ENCODE measurements at places on chromosomes 1 and 21.

DNA sequence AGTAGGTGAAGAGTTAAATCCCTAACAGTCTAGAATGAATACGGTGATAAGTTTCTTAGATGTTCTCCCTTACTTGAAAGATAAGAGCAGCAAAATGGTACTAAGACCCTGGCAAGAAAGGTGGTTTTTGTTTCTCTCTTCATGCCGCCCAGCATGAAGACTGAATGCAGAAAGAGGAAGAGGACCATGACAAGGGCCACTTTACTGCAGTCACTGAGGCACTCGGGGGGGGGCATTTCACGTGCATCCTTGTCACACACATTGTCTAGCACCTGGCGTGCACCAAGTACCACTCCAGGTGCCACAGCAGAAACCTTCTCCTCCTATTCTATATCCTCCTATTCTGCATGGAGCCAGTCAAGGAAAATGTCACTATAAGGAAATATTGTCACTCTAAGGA lies 222.0 kb downstream of the TOMM20 start:
- DNase-seq: no peak

DNA sequence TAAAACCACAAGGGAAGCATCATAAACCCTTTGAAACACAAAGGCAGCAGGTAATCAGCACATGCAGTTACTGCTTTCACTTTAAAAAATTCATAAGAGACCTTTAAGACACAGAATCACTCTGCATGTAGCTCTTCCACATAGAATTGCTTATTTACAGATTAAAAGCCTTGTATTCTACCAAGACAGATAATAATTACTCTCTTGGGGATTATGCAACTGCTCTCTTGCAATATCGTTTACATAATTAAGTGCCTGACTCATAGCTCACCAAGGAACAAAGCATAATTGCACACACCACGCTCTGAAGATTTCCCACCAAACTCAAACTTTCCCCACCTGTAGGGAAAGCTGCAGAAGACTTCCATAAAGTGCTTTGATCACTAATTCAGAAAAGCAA lies 87.9 kb downstream of the VAV3 start:
- DNase-seq: no peak

DNA sequence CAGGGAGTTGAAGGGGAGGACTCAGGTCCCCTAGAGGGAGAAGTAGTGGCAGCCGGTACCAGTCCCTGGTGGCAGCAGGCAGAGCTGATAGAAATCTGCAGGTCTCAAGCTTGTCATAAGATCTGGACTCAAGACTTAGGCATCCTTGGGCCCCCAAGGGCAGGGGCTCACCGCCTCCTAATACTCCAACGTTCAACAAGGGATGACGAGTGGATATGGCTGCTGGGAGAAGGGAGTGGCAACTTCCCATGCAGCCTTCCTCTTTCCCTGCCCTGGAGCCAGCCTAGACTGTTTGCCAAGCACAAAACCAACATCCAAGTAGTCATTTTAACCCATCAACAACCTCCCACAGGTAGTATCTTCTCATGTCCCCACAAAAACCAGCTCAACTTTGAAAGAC lies 6.9 kb downstream of the TRABD2B start:
- no peak for DNase-seq

DNA sequence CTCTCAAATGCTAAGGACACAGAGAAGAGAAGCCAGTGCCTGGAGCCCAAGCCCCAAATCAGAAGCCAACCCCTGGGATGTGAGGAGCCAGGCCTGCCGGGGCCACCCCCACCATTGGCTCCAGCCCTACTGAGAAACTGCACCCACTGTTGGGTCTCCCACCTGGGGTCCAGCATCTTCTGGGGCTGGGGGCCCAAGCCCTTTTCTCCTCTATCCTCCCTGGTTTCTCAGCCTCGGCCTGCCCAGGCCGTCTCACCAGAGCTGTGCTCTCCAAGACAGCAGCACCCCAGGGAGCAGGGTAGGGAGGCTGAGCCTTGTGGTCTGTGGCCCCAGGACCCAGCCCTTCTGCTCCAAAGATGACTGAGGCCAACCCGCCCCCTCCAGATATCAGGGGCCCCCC lies 37.9 kb downstream of the SDC3 start:
- no peak for DNase-seq

- DNase-seq: no peak
These were observed 37.3 kb downstream of the PTAFR start for GRCh38 chr1:28139025-28139712.

DNA sequence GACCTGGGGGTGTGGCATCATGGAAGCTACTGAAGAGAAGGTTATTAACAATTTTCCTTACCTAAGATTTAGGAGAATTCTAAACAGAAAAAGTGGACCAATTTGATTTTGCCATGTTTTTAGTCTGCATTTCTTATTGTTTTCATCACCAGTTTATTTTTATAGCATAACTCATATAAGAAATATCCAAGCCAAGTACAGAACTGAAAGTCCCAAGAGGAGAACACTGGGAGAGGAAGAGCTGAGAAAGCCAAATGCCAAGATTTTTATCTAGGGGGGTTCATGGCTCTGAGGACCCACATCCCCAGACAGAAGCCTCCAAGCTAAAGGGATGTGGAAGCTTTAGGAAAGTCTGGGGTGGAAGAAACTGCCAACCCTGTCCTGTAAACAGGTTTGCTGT lies 109.4 kb upstream of the DUSP10 start:
- DNase-seq: no peak

DNA sequence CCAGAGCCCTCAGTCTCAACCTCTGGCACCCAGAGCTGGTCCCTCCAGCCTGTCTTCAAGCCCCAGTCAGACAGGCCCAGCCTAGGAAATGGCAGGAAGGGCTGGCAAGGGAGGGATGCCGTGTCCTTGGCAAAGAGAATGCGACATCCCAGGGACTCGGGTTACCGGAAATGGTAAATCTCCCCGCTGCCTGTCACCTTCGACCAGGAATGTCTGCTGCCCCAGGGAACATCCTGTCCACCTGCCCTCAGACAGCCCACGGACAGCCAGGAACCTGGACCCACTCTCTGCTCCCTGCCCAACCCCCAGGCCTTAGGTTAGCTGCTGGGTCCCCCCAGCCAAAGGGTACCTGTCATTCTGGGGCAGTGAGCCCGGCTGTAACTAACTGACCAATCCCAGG lies 23.9 kb downstream of the HSPG2 start:
- no peak for DNase-seq

DNA sequence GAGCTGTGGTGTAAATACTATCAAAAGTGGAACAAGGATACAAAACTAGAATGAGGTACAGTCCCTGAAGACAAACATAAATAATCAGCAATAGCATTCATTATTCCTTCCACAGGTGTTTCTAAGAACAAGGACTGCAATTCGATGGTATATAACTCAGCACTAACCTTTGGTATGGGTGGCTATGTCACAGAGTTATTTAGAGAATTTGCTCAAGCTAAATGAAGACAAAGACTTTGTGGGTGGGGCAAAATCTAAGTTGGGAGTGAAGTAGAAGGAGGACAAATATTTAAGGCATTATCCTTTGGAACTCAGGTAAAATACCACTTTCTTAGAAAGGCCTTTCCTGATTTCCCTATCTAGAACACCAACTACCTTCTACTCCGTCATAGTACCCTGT lies 51.5 kb upstream of the CNN3 start:
- DNase-seq: no peak

DNA sequence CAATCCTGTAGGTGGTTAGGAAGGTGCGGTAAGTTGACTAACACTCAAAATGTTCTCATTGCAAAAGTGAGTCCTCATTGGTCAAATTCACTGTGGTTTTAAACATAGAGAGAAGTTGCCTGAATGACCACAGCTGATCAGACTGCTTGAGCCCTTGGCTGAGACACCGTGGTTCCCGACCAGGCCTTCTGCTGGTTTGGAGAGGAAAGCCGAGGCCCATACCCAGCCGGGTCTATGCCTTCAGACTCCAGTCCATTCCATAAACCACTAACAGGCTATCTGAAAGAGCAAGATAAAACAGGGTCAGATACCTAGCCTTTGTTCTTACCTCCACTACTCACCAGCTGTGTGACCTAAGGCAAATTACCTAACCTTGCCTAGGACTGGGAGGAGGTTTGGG lies 133.9 kb downstream of the LMX1A start:
- DNase-seq: no peak

- DNase-seq: no peak
These were observed 61.6 kb downstream of the PTGS2 start for GRCh38 chr1:186618401-186619170.

- DNase-seq: no peak
These were observed 106.4 kb downstream of the ATF6 start for GRCh38 chr1:161872506-161872905.

DNA sequence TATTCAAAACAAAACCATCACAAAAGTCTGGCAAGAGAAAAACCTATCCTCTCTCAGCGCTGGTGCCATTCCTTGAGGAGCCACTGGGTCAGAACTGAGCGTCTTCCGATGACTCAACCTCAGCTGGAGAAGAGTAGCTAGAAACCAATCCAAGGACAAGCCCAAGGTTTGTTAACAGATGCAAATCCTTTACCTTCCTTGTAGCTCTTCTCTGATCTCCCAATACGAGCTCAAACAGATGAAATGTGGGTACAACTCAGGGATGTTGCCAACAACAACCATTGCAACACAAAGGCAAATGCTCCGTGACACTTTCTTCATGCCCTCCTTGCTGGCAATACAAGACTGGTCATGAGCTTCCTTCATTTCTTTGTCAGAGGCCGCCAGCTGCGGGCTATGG lies 337.1 kb downstream of the SIPA1L2 start:
- DNase-seq: no peak

DNA sequence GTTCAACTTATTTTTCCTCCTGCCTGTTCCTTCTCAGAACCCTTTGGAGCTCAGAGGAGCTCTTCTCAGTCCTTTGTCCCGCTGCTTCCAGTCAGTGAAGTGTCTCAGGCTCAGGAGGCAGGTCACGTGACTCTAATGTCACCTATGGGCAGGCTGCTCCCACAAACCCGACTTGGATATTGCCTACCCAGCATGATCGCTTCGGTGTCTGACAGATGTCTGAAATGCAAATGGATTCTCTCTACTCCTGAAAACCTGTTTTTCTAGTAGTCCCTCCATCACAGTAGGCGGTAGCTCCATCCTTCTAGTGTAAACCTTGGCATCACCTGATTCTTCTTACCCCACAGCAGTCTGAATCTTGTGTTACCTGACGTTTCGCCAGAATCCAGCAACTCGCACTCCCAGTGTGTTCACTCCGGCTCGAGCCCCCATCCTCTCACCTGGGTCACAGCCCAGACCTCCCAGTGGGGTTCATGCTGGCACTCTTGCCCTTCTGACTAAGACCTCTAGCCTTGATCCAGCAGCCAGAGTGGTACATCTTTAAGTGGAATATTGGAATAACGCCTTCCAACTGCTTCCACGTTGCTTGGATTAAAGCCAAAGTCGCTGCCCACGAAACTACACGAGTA lies 5.4 kb downstream of the PADI6 start:
- DNase-seq: no peak

GRCh38 chr21:33036430-33037162 lies 10.9 kb downstream of the OLIG2 start:
- no peak for DNase-seq

DNA sequence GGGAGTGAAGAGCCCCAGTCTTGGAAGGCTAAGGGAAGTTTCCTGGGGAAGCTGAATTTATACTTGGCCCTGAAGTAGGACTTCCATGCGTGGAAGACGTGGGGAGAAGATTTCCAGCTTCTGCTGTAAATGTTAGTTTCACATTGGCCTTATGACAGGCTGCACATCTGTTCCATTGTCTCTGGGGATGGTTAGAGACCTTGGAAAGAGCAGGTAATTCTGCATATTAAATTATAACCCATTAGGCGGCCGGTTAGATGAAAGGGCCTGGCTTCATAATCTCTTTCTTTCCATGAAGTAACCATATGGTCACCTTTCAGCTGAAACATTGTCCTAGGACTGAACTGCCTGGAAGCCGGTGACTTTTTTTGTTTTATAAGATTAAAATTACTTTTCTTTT lies 37.5 kb downstream of the DPT start:
- DNase-seq: no peak

GRCh38 chr1:21573971-21574465 lies 64.8 kb downstream of the ALPL start:
- DNase-seq: no peak

- DNase-seq: no peak
These were observed 14.9 kb downstream of the PROK1 start for GRCh38 chr1:110465814-110466380.

DNA sequence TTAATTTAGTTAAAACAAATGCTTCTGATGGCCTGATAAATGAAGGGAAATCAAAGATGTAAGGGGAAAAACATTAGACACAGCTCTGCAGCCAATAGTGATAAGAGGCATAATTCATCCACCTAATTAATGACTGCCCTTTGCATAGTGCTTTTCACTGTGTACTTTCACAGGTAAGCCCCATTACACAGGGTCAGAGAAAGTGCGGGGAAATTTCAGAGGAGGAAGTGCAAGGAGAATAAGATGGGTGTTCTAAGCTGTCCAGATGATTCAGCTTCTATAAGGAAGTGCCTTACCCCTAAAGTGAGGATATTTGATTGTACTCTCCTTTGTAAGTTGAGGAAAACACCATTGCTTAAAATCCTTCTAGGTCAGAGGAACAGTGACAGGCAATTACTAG lies 88.0 kb downstream of the NR5A2 start:
- DNase-seq: no peak

- no peak for DNase-seq
These were observed 41.7 kb upstream of the ZNF326 start for GRCh38 chr1:89953131-89953626.

- no peak for DNase-seq
These were observed 23.8 kb downstream of the CR1 start for GRCh38 chr1:207519505-207520399.

GRCh38 chr1:93818570-93818959 lies 60.4 kb downstream of the DNTTIP2 start:
- DNase-seq: no peak

DNA sequence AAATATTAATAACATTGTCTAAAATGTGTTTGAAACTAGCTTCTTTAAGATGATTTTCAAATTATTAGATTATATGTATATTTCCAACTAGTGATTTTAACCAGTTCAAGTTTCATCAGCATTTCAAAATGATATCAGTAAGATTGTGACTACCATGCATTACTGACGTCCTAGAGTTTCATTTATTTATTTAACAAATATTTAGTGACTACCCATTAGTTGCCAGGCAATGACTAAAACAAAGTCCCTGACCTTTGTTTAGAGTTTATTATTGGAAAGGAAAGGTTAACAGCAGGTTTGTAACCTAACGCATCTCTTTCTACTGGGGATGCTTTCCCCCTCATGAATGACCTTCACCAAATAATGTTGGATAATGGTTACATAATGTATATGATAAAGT lies 7.6 kb upstream of the C4BPB start:
- no peak for DNase-seq

- DNase-seq: no peak
These were observed 101.1 kb downstream of the MACF1 start for GRCh38 chr1:39305555-39305954.

DNA sequence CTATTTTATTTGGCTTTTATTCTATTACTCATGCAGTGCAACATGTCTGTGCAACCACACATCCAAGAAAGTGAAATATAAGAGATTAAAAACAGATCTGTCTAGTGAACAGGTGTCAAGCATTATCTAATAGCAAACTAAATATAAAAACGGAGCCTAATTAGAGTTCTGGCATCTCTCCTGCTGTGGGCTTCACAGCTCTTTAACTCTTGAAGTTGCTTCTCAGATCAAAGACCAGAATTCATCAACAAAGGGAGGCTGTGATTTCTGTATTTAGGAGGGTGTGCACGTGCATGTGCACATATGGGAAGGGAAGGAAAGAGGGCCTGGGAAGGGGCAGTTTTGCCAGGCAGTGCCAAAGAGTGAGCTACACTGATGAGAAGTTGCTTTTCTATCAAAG lies 81.0 kb downstream of the MIS18A start:
- no peak for DNase-seq

GRCh38 chr1:184350573-184350972 lies 36.3 kb upstream of the C1orf21 start:
- DNase-seq: no peak

All from esophagus squamous epithelium (tissue), 5 donors.